ENCODE measurements at places on chromosomes 16 and 17. TPM values are rescaled to one million over a fixed set of nuclear protein-coding genes. Genes with fewer than 3 reads are reported as not detected.

The UNC45B gene
- total RNA-seq = 0.15 TPM

The PKMYT1 gene
- total RNA-seq = 0.39 TPM

The ARMC5 gene
- total RNA-seq = 6.6 TPM

The TBC1D3C gene
- total RNA-seq = not detected

The SLC35G3 gene
- not detected for total RNA-seq

The CHCT1 gene
- total RNA-seq = not detected

The MRPL12 gene
- total RNA-seq = 54.1 TPM

The RAPGEFL1 gene
- 11.3 TPM for total RNA-seq

The SCRN2 gene
- 73.3 TPM for total RNA-seq

DNA sequence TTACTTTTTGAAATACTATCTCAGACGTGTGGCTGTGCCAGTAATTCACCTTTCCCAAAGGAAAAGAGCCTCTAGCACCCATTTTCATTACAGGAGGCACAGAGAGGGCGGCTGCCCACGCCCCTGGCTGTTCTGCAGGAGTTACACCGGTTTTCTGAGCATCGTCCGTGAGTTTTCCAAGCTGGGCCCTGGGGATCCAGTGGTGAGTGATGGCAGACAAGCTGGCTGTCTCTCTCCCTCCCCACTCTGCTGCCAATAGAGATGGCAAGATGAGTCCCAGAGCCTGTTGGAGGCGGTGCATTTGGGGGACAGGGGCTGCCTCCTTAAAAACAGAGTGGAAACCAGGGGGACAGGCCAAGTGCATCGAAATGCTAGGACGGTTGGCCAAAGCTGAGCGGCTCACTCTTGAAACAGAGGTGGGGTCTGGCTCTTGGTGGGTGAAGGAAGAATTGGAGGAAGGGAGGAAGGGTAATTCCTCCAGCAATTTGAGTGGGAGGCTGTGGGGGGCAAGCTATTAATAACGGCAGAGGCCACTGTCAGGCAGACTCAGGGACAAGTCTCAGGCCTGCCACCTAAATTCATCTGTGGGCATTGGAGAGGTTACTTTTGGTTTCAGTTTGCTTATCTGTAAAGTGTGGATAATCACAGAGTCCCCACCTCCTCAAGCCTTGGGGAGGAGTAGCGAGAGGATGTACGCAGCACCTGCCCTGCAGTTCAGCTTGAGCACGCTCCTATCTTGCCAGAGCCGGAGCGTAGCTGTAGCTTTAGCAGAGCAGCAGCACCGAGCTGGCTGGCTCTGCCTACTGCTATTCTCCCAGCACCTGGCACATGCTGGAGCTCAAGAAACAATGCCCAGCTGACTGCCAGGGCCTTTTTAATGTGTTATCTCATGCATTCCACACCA lies 7.5 kb upstream of the NOS2 start:
- no peaks in the 10 kb centered on the region for H3K27me3 ChIP-seq
- H3K4me3 ChIP-seq = peak overlapping the region; percentile 27
- no peaks in the 10 kb centered on the region for H3K36me3 ChIP-seq

GRCh38 chr17:68221786-68222185 lies 26.1 kb upstream of the AMZ2 start:
- H3K4me3 ChIP-seq = no peak overlapping the region
- H3K36me3 ChIP-seq = no peaks in the 10 kb centered on the region
- no peaks in the 10 kb centered on the region for H3K27me3 ChIP-seq
- no peaks in the 10 kb centered on the region for H3K4me1 ChIP-seq

DNA sequence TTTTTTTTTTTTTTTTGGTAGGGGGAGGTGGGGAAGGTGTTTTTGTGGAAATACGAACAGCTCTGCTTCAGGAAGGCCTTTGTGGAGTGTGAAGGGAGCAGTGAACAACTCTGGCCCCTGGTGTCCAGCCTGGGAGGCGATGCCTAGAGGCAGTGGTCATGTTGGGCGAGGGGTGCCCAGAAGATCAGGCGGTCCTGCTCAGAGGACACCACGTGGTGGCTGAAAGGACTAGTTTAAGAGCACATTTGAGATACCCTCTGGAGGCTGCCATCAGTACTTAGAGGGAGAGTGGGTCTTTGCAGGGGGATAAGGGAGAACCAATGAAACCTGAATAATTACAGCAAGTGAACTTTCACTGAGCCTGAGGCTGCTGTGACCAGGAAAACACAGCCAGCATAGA lies 40.1 kb upstream of the RHOT1 start:
- no peaks in the 10 kb centered on the region for H3K27me3 ChIP-seq
- no peak for DNase-seq
- H3K36me3 ChIP-seq = no peaks in the 10 kb centered on the region
- H3K27ac ChIP-seq = no peak overlapping the region
- H3K4me1 ChIP-seq = peaks cover 7% of the 10 kb centered on the region

GRCh38 chr16:30659507-30660423 lies 1.5 kb downstream of the FBRS start:
- H3K27ac ChIP-seq = peak overlapping the region; percentile 100
- H3K4me1 ChIP-seq = peaks cover 33% of the 10 kb centered on the region
- peaks cover 53% of the 10 kb centered on the region for H3K36me3 ChIP-seq
- H3K4me3 ChIP-seq = peak overlapping the region; percentile 98
- peak; percentile 31 for DNase-seq
- no peaks in the 10 kb centered on the region for H3K27me3 ChIP-seq

DNA sequence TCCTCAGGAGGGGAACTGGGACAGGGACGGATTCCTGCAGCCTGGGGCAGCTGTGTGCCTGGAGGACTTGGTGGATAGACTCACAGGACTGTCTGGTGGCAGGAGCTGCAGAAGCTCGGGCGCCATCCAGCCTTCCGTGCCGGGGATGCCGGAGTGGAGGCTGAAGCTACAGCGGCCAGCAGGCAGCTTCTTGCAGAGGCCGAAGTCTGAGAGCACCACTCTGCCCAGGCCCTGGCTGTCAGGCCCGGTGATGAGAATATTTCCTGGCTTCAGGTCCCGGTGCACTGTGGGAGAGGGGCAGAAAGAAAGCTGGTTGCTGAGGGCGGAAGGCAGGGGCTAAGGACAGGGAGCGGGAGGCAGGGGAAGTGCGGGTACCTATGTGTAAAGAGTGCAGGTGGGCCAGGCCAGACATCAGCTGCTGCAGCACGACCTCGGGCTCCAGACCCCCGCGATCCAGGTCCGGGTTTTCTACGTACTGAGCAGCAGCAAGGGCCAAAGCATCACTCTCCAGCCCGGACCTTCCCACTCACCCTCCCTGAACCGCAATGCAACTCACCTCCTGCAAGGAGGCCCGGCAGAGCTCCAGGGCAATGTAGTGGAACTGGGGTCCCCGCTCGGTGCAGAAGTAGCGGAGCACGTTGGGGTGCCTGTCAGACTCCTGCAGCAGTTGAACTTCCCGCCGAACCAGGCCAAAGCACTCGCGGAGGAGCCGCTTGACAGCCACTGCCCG lies 16.1 kb downstream of the PLK1 start:
- H3K27me3 ChIP-seq = no peaks in the 10 kb centered on the region
- H3K4me1 ChIP-seq = peaks cover 7% of the 10 kb centered on the region
- H3K36me3 ChIP-seq = peaks cover 17% of the 10 kb centered on the region
- no peak for DNase-seq
- H3K27ac ChIP-seq = no peak overlapping the region

DNA sequence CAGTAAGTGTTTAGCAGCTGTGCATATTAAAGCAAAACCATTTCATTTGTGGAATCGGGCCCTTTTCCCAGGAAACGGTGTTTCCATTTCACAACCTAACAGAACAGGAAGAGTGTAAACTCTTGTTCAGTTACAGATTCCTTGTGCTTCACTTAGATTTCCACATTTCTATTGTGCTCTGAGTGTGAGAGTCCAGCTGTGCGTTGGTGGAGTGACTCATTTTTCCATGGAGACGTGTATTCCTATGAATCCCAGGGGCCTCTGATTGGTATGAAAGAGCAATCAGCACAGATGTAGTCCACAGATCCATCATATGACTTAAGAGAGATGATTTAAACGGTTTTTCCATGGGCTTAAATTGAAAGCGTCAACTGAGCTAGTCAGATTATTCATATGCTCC lies 13.3 kb upstream of the CAVIN1 start:
- no peak overlapping the region for H3K27ac ChIP-seq
- H3K27me3 ChIP-seq = no peaks in the 10 kb centered on the region
- DNase-seq = no peak
- H3K36me3 ChIP-seq = no peaks in the 10 kb centered on the region
- no peak overlapping the region for H3K4me3 ChIP-seq

DNA sequence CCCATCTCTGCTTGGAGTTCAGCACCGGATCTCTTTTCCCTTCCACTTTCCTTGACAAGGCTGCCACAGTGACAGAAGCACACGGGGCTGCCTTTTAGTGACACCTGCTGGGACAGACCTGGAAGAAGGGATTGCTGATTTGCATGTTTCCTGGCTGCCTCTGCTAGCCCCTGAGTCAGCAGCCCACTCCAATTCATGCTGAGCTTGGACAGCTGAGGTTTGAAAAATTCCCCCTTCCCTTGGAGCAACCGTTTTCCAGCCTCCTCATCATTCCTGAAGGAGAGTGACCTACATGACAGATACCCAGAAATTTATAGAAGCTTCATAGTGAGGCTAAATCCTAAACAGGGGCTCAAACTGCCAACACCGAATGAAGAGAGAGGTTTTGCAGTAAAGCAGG lies 18.8 kb upstream of the RBL2 start:
- H3K36me3 ChIP-seq = no peaks in the 10 kb centered on the region
- peak; percentile 37 for DNase-seq
- no peak overlapping the region for H3K27ac ChIP-seq
- H3K27me3 ChIP-seq = no peaks in the 10 kb centered on the region
- H3K4me3 ChIP-seq = no peak overlapping the region

DNA sequence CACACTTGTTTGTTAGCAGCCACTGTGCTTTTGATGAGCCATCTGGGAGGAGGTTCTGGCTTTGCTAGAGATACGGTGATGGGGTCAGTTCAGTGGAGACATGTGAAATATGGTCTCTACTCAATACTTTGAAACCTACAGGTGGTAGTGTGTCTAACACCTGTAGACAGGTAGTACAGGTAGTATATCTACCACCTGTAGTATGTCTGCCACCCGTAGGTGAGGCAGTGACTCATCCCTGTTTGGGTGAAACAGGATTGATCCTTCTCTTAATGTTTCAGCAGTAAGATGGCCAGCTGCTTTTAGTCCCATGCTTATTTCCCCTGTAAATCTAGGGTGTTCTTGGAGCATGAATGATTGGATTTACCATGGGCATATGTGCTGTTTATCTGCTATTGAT lies 240.8 kb downstream of the SNX29 start:
- H3K27ac ChIP-seq = no peak overlapping the region
- no peak for DNase-seq
- no peaks in the 10 kb centered on the region for H3K4me1 ChIP-seq

- H3K27me3 ChIP-seq = no peaks in the 10 kb centered on the region
- peak overlapping the region; percentile 95 for H3K27ac ChIP-seq
- DNase-seq = no peak
- H3K4me3 ChIP-seq = peak overlapping the region; percentile 93
- H3K36me3 ChIP-seq = no peaks in the 10 kb centered on the region
- H3K4me1 ChIP-seq = peaks cover 70% of the 10 kb centered on the region
Measured at GRCh38 chr16:67245674-67246080, 1.6 kb downstream of the FHOD1 start.

- H3K27me3 ChIP-seq = no peaks in the 10 kb centered on the region
- peak overlapping the region; percentile 78 for H3K27ac ChIP-seq
- peak; percentile 53 for DNase-seq
- H3K4me1 ChIP-seq = peaks cover 30% of the 10 kb centered on the region
Measured at GRCh38 chr17:64024215-64024654, 3.8 kb upstream of the ICAM2 start.

DNA sequence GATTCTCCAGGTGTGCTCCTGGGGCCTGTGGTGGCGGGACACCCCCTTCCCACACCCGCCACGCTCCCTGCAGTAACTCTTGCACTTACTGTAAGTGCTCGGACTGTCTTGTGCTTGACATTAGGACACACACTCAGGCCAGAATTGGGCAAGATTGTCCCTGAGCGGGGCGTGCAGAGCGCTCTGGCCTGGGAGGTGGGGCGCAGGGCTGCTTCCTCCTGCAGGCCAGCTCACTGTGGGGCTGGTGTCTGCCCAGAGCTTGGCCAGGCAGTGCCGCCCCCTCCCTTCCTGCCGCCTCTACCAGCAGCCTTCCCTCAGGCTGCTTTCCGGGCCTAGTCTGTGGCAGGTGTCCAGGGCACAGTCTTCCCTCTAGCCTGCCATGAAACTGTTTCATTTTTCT lies 6.1 kb upstream of the ATP6V0C start:
- H3K36me3 ChIP-seq = no peaks in the 10 kb centered on the region
- DNase-seq = peak; percentile 84
- no peak overlapping the region for H3K4me3 ChIP-seq

- H3K27ac ChIP-seq = no peak overlapping the region
- H3K4me3 ChIP-seq = no peak overlapping the region
- H3K27me3 ChIP-seq = no peaks in the 10 kb centered on the region
- no peaks in the 10 kb centered on the region for H3K36me3 ChIP-seq
Measured at GRCh38 chr16:79801646-79802045, 201.1 kb upstream of the MAF start.

DNA sequence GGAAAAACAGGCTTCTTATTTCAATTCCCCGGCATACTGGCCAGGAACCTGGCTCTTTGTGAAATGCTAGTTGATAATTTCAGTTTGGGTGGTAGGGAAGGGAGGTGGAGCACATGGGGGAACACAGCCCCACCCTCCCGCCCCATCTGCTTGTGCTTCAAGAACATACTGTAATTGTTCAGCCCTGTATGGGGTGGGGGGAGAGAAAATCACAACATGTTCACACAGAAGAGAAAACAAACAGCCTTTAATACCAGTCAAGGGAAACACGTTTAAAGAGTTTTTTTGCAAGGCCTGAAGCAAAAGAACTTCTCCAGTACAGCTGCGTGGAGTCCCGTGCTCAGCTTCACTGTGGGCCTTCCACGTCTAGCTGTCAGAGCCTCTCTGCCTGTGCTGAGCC lies 59.7 kb downstream of the SHISA6 start:
- H3K36me3 ChIP-seq = no peaks in the 10 kb centered on the region
- H3K27ac ChIP-seq = no peak overlapping the region
- H3K4me1 ChIP-seq = no peaks in the 10 kb centered on the region
- H3K4me3 ChIP-seq = no peak overlapping the region
- no peaks in the 10 kb centered on the region for H3K27me3 ChIP-seq

DNA sequence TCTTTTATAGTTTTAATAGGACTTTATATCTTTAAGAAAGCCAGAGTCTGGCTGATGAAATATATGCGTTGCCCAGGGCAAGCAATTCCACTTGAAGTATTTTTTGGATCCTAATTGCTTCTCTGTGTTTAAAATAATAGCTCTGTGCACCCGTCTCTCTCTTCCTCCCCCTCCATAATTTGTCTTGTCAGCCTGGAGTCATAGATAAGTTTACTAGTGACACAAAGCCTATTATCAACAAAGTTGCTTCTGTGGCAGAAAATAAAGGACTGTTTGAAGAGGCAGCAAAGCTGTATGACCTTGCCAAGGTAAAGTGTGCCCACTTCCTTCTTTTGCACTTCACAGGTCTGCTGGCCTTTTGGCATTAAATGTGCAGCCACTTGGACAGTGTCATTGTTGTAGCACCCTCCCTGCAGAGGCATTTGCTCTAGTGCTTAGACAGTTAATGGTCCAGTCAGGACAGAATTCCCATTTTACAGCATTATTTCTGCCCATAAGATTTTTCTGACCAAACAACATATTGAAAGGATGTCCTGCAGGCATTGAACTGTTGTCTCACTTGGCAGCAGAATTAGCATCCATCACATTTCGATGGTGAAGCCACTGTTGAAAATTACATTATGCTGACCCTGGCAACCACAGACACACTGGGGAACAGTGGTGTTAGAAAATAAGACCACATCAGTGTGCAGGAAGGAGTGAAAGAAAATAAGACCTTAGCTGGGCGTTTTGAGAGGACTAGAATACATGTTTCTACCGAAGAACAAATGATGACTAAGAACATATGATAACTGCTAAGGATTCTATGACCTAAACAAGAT lies 28.4 kb upstream of the SLC12A3 start:
- H3K27me3 ChIP-seq = no peaks in the 10 kb centered on the region
- no peak overlapping the region for H3K4me3 ChIP-seq
- H3K36me3 ChIP-seq = peaks cover 3% of the 10 kb centered on the region
- DNase-seq = peak; percentile 70
